Stimulated activated CD8-positive, alpha-beta memory T cell treated with anti-CD3 and anti-CD28 coated beads, Interleukin-4, amount 100 ng/mL, for 1 hour (primary cell): ENCODE measurements at places on chromosomes 7 and 10.

GRCh38 chr10:114684822-114685209 is 26.7 kb upstream of the ABLIM1 start:
- no peak for DNase-seq

DNA sequence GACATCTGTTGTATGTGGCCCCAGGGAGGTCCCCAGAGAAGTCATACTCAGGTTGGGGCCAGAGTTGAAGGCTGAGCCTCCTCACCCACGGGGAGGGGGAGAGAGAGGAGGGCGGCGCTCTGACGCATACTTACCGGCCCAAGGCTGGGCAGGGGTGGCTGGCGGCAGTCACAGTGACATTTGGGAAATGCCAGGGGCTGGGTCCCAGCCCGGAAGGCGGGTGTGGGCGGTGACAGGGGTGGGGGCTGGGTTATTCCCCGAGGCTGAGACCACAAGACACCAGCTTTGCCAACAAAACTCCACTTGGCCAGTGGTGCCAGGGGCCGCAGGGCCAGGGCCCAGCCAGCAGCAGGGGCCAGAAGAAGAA is 41.1 kb downstream of the RASGEF1A start:
- DNase-seq: no peak

GRCh38 chr7:108460964-108461363 is 4.7 kb upstream of the NRCAM start:
- DNase-seq: no peak

DNA sequence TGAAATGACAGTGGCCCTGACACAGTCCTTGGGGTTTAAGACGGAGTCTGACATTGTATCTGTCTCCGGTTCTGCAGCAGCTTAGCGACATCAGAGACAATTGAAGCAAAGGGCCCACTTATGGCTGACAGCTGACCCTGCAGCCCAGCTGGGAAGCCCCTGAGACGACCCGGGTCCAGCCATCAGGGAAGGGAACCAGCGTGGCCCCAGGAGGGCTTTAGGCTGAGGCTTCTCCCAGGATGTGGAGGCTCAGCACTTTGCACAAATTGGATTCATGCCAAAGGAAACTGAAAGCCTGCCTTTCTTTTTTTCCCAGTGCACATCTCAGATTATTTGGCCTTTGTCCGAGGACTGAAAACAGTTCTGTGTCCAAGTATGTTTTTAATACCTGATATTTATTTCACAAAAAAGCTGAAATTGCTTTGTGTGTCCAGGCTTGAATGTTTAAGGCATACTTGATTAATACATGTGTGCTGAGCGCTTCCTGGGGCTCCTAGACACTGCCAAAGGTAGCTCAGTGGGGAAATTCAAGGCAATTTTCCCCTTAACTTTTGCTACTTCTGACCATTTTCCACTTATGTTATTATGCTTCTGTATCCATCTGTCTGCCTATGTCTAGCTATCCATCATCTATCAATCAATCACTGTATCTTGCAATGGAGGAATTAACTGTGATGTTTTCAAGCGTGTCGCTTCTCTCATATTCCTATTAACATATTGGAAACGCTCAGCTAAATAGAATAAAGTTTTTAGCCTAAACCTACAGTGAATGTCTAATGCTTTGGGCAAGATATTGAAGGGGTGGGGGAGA is 34.8 kb downstream of the KLF6 start:
- DNase-seq: no peak

GRCh38 chr7:129118976-129119375 is 25.5 kb upstream of the TSPAN33 start:
- no peak for DNase-seq

DNA sequence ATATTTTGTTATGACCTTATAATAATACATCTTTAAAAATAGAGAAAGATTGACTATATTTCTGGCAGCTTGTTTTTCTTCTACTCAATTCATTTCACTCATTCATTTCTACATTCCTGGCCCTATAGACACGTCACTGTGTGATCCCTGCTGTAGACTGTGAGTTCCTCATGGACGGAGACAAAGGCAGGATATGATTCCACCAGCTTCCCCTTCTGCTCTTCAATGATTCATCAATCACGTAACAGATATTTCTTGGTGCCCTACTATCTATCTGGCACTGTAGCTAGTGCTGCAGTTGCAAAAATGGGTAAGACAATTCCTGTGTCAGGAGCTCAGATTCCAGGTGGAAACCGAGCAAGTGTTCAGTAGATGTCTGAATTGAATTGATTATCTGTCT is 415.0 kb downstream of the SFMBT2 start:
- DNase-seq: no peak

DNA sequence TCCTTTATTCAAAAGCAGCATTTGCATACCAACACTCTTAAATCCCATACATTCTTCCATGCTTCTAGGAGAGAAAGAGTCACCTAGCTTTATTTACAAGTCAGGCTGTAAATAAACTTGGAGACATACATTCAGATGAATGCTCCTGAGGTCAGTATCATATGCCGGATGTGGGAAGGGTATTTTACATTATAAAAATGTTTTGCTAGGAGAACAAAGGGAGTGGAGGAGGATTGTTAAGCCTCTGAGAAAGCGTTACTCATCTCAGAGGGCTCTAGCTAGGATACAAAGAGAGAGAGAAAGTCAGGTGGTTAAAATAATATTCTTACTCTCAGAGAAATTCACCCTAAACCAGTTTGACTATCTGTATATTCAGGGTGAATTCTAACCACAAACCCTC is 300.9 kb upstream of the NPSR1 start:
- no peak for DNase-seq

DNA sequence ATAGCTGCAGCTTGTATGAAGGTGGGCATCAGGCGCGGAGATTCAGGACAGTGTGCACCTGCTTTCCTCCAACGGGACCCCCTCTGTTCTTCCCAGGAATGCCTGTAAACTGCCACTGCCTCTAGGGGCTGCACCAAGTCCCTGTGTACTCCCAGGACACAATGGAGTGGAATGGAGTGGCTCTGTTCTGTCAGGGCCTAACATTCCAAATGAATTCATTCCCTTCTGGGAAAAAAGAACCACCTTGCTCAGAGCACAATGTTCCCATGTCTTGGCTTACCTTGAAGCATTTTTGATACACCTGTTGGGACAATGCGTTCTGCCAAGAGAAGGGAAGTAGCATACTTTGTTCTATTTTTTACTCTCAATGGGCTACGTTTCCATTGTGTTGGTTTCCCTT is 339.4 kb downstream of the FRMD4A start:
- DNase-seq: no peak

DNA sequence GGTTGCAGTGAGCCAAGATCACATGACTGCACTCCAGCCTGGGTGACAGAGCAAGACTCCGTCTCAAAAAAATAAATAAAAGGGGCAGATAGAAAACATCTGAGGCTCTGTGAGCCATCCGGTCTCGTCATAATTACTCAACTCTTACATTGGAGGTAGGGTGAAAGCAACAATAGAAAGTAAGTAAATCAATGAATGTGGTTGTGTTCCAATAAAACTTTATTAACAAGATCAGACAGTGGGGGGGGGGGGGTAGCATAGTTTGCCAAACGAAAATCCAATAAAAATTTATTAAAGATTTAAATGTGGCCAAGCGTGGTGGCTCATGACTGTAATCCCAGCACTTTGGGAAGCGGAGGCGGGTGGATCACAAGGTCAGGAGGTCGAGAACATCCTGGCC is 2.8 kb upstream of the ZFAND4 start:
- DNase-seq: no peak
